ENCODE measurements at places on chromosomes 1 and 21.

DNA sequence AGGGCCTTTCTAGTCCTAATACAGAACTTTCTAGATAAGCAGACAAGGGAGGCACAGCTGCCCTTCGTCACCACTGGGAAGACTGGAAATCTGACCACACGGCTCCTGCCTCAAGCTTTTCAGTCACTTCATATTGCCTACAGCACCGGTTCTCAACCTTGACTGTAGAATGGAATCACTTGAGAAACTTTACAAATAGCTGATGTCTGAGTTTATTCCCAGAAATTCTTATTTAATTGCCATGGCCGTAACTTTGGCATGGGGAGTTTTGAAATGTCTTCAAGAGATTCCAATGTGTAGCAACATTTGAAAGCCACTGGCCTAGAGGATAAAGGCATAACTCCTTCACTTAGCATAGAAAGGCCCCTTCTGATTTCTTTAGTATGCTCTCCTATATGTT is 42.4 kb upstream of the STMN1 start:
- no peak for DNase-seq

DNA sequence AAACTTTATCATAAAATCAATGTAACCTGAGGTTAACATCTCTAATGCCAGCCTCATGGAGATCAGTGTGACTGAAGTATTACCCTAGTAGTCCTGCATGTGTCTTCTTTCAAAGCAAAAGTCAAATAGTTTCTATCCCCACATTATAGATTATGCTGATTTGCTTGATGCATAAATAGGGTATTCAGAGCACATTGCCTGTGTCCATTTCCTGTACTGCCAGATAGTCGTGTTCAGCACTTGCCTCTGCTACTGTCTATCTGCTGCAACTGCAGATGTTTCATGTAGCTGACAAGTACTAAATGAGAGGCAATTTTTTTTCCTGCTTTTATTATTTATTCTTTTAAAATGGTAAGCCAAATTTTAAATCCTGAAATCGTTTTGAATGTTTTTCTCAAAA is 348.7 kb downstream of the CHRM3 start:
- no peak for DNase-seq

DNA sequence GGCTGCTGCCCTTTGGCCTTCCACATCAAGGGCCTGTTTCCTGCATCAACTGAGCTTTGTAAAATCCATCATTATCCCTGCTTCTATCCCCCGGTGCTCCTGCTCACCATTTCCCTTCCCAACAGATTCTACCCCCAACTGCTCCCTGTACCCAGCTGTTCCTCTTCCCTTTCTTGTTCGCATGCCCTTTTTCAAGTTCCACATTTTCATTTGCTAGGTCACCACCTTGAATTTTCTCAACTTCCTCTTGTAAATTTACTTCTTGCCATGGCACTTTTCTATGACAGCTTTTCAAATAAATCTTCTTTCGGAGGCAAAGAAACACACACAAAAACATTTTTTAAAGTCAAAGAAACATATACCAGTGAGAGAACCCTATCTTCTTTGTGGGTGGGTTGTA is 330.5 kb upstream of the ADGRL2 start:
- no peak for DNase-seq

DNA sequence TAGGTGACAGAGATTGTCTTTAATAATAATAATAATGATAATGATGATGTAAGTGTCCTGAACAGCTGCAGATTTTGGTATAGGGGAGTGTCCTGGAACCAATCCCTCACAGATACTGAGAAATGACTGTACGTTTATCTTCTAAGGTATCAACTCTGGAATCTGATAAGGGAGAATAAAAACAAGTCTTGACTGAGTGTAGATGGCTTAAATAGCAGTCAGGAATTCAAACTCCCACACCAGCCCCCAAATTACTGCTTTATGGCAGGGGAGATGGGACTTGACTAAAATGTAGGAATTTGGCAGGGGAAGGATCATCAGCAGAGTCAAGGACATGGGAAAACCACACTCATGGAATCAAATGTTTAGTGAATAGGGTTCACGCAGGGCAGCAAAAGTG is 6.1 kb upstream of the VHLL start:
- no peak for DNase-seq

- DNase-seq = no peak
Measured at GRCh38 chr1:212242288-212242984, 42.8 kb upstream of the PPP2R5A start.

GRCh38 chr1:26471498-26472319 is 531 bp upstream of the HMGN2 start:
- peak; percentile 50 for DNase-seq

- peak; percentile 81 for DNase-seq
Measured at GRCh38 chr1:204162494-204163074, 3.6 kb downstream of the REN start.

DNA sequence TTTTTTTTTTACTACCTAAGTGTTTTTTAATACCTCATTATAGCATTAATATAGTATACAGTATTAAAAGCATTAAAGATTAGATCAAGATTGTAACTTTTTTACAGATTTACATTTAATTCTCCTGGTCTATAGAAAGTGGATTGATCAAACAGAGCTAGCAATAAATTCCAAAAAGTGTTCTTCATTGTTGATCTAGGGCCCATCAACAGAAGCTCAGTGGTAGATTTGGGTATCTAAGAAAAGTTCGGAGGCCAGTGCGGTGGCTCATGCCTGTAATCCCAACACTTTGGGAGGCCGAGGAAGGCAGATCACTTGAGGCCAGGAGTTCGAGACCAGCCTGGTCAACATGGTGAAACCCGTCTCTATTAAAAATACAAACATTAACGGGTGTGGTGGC is 12.5 kb downstream of the NUP210L start:
- DNase-seq = no peak

DNA sequence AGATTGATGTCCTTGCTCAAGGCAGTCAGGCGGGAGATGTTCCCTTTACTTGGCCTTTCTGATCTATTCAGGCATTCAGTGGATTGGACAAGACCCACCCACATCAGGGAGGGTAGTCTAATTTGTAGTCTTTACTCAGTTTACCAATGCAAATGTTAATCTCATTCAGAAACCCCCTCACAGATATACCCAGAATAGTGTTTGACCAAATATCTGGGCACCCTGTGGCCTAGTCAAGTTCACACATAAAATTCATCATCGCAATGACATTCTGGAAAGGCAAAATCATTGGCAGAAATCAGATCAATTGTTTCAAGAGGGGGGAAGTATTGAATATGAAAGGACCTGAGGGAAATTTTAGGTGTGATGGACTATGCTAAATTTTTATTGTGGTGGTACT is 12.5 kb upstream of the SFT2D2 start:
- no peak for DNase-seq

- DNase-seq = peak; percentile 35
Measured at GRCh38 chr1:25068829-25069228, 138.8 kb upstream of the RUNX3 start.

DNA sequence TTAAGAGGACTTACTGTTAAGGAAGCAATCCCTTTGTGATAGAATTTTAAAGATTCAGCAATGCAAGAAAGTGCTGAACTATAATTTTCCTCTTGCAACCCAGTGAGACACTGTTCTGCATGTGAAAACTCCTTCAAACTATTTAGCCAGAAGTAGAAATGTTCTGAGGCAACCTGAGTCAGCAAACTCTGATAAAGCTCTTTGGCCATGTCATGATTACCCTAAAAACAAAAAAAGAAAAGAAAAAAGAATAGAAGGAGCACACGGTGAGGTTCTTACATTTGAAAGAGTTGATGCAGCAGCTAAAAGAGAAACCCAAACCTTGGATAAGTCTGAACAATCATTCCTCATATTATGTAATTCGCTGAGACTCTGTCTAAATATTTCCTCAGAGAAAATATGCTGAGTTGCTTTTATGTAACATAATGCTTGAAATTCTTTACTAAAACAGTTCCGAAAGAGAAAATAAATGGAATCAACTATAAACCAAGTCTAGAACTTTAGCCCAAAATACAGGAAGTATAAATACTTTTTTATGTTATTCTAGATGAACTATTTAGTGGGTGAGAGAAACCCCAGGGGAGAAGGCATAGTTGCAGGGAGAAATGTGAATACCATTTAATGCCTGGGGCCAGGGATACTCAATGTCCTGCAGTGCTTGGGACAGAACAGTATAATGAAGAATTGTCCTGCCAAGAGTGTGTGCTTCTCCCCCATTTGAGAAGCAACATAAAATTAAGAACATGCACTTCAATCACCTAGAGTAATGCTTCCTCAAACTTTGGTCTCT is 60.0 kb downstream of the INTS7 start:
- DNase-seq = no peak

GRCh38 chr1:213858581-213858980 is 129.2 kb upstream of the PROX1 start:
- DNase-seq = no peak

DNA sequence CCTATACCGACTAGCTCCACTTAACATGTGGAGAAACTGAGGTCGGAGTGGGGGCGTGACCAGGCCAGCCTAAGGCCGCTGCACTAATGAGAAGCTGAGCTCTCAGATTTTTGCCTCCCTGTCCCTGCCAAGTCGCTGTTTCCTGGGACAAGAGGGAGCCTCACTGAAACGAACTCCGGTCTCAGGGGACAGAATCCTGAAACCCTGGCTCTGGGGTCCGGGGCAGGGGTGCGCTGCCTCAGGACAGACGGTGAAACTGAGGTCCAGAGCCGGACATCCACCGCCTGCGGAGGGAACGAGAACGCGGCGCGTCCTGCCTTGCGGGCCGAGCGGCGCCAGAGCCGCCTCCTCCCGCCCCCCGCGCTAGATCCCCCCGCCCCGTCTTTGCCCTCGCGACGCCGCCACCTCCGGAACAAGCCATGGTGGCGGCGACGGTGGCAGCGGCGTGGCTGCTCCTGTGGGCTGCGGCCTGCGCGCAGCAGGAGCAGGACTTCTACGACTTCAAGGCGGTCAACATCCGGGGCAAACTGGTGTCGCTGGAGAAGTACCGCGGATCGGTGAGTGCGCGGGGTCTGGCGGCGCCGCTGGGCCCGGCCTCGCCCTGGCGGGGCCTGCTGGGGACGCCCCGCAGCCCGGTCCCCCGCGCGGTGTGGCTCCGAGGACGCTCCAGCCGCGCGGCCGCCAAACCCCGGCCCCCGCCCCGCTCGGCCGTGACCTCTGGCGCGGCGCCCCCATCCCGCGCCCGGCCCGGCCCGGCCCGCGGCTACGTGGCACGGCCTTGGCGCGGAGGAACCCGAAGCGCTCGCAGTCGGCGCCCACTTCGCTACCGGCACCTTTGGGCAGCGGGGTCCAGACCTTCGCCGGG is at the start of gene GPX7:
Gene GPX7, plus strand, starts transcription at position 381 of the 865 bp plus-strand sequence. Its CDS starts 39 bp downstream, at position 420.
- peak; percentile 78 for DNase-seq

DNA sequence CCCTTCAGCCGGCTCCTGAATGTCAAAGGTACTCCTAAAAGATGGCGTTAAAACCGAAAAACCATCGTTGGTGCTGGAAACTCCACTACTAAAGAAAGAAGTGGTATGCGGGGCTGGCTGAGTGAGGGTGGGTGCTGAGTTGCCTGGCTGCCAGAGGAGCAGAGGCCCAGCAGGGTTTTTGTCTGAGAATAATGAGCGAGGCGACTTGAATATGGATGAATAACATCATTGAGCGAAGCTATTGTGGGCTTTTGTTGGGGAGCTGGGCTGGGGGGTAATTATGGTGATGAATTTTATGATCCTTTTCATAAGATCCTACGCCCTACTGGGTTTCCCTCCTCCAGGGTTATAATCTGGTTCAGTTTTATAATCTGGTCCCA is 2.0 kb downstream of the PDPN start:
- DNase-seq = no peak

- DNase-seq = no peak
Measured at GRCh38 chr1:20507248-20507563, 745 bp downstream of the MUL1 start.

DNA sequence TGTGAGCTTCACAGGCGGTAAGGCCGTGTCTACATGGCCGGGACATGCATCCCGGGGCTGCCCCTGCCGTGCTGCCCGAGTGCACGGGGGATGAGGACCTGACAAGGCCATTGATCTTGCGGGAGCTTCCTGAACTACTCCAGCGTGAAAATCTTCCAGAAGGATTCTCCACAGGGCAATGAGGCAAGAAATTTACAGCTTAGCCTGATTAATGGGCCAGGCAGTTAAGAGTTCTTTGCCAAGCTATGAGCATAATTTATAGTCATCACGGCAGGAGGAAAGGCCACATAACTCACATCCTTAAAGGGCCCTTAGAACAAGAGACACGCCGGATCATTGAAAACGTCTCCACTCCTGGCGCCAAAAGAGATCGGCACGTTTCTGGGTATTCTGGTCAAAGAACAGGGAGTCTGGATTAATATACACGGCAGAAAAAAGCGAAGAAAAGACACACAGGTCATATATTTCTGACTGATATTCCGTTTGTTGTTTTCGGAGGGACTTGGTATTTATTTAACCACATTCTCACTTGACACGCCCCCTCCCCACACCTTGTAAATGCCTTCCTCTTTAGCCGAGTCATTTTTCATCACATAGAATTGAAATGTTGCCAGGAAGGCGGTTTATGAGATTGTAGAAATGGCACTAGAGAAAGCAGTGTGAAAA is 180.5 kb downstream of the DYRK1A start:
- no peak for DNase-seq

GRCh38 chr1:64525116-64525686 is 55.3 kb downstream of the CACHD1 start:
- DNase-seq = no peak

- DNase-seq = no peak
Measured at GRCh38 chr1:162040657-162041056, 17.0 kb upstream of the OLFML2B start.

DNA sequence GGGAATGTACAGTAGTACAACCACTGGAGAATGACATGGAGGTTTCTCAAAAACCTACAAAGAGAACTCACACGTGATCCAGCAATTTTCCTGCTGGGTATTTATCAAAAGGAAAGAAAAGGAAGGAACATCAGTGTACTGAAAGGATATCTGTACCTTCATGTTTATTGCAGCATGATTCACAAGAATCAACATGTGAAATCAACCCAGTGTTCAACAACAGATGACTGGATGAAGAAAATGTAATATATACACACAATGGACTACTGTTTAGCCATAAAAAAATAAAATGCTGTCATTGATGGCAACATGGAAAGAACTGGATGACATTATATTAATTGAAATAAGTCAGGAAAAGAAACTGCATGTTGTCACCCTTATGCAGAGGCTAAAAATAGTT is 19.0 kb upstream of the CYP4A11 start:
- no peak for DNase-seq

- no peak for DNase-seq
Measured at GRCh38 chr1:176811511-176812288, 348.7 kb downstream of the PAPPA2 start.

- DNase-seq = no peak
Measured at GRCh38 chr1:6724517-6725141, 23.0 kb upstream of the DNAJC11 start.

GRCh38 chr1:1922956-1923833 is 4.1 kb upstream of the TMEM52 start:
- no peak for DNase-seq

Data from CD4-positive, alpha-beta T cell treated with Interleukin-17A for 4 hours (primary cell).